ENCODE measurements at places on chromosomes 5 and 9.

DNA sequence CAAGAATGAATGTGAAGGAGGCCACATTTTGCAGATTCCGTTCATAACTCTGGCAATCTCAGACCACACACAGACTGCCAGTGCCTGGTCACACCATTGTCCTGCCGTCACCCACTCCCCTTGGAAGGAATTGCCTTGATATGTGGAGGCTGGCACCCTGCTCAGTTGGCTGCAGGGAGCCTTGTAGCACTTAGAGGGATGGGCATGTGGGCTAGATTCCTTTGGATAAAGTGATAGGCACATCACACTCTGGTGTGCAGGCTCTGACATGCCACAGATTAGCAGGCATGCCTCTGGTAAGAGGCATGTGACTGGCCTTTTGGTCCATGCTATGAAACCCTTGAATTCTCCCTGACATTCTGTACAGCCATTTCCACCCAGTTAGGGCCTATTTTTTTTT, 254.6 kb upstream of the PIK3R1 start:
- no peak for DNase-seq

GRCh38 chr9:75181750-75182149, 93.4 kb downstream of the OSTF1 start:
- no peak for DNase-seq

DNA sequence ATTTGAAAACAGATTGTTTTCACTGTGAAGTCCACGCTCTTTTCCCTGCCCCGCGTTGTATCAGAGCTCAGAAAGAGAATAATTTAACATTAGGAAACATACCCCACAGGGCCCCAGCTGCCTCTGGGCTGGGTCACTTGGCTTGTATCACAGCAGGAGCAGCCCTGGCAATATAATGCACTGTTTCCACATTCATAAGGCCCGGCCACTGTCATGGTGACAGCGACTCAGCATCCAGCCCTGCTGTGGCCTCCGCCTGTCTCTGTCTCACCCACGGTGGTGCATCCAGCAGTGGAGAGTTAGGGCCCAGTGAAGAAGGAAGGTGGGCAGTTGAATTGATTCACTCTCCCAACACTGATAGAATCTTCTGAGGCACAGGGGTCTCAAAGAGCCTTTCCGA, 188.9 kb downstream of the NSG2 start:
- no peak for DNase-seq

GRCh38 chr5:176560364-176560763, 11.2 kb downstream of the CDHR2 start:
- DNase-seq, result no peak

DNA sequence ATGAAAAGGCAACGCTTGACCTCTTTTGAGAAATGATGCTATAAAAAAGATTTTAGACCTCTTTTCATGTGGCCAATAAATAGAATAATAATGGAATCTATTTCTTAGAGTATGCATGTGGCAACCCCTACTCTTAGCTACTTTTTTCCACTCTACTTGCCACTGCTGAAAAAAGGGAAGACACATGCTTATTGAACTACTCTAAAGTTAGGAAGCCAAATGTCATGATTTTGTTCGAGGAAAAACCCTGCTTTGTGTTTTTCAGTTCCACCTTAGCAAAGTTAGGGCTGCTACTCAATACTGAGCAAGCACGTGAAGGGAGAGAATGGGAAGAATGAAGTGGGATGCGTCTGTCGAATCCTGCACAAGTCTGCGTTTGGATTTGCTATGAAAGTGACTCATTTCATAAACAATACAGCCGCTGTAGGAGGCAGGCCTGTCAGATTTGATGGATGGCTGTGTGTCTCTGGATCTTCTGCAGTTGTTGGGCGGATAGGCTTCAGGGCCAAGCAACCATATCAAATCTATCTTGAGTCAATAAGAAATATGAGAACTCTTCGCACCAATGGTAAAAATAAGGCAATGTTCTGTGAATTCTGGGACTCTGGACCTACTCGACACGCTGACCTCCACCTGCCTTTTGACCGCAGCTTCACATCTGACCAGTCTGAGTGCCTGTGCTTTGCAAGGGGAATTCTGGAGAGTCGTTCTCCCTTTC, 333.6 kb downstream of the PIK3R1 start:
- DNase-seq, result no peak

DNA sequence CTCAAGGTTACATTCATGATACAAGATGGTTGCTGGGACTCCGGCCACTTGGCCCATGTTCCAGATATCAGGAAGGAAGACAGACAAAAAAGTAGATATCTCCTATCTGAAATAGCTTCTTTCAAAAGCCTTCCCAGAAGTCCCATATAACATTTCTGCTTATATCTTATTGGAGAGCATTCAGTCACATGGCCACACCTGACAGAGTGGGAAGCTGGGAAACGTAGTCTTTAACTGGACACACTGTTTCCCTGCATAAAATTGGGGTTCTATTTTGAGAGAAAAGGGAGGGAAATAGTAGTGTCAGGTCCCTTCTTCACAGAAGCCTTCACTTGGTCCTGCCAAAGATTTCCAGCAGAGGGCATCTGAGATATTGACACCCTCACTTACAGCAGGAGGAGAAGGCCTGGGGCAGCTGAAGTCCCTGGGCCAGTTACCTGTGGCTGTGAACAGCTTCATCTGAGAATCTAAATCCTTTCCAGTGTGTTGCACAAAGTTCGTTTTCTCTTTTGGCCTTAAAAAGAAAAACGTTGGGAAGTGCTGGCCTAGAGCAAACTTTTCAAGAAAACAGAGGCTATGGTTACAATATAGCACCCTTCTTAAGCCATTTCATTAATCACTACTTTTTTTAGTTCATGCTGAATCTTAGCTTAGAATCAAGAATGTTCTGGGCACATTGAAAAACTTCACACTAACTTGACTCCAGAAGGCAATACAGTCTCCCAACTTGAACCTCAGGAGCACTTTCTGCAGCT, 33.5 kb downstream of the SPEF2 start:
- no peak for DNase-seq

DNA sequence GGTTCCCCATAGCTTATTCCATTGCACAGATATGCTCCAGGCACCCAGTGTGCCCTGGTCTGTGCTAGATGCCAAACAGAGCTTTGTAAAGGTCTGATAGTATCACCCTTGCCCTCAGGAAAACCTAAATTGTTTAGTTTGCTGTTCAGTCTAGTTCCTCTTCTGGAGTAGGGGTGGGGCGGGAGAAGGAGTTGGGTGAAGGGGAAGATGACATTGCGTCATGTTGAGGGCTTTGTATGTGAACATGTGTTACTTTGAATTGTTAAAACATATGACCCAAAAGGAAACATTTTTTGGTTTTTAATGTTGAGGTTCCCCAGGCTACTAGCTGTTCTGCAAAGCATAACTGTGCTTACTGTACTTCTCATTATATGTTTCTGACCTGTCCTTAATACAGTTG, 40.6 kb downstream of the HACD4 start:
- DNase-seq, result peak; percentile 88

DNA sequence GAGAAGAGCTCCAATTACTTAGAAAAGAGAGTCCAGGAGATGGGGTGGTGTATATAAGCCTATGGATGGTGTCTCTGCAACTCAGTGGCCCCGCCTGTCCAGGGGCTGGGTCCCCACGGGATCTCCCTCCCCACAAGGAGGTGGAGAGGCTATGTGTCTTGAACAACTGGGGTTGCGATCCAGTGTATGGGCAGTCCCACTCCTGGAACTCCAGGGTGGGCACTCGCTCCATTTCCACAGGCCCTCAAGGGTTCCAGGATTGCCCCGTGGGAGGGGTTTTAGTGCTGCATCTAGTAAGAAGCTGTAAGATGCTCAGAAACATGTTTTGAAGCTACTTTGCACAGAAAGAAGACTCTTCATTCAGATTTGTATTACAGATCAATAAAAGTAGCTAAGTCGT, 558 bp upstream of the SMAD5 start:
- DNase-seq, result no peak

DNA sequence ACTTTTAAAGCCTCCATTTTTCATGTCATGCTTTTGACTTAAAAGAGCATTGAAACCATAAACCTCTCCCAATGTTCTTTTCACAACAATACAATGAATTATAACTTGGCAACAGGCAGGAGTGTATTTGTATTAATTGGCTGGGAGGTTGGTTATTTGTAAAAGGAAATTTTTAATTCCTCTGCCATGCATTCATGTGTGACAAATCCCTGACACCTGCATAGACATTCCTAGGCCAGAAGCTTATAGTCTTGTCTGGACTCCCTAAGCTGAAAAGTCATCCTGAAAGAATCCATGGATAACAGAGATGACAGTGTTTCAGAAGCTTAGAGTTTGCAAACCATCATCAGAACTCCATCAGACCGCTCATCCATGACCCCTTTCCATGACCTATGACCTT, 76.3 kb upstream of the PTGER4 start:
- no peak for DNase-seq

- no peak for DNase-seq
Measured at GRCh38 chr9:17993024-17993423, 414.2 kb downstream of the SH3GL2 start.

DNA sequence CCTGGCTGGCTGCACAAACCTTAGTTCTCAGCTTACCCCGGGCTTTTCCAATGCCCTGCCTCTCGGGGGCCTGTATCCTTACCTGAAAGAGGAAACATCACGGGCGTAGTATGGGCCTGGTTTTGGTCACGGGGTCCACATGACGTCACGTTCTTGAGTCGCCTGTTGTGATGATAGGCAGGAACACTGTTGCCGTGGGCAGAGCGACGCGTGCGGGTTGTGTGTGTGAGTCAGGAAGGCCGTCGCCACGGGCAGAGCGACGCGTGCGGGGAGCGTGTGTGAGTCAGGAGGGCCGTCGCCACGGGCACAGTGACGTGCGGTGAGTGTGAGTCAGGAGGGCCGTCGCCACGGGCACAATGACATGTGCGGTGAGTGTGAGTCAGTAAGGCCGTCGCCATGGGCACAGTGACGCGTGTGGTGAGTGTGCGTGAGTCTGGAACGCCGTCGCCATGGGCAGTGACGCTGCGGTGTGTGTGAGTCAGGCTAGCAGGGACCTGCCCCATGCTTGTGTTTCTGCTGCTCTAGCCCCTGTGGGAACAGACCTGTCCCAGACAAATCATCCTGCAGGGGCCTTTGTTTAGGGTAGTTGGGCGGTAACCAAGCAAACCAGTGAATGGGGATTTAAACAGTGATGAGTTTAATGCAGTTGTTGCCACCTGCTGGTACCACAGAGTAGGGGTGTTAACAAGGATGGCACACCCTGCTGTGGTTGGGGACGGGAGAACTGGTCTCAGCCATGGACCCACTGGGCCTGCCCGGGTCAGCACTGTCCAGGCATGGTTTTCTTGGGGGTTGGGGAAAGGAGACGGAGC, 19.8 kb downstream of the TRIP13 start:
- no peak for DNase-seq

DNA sequence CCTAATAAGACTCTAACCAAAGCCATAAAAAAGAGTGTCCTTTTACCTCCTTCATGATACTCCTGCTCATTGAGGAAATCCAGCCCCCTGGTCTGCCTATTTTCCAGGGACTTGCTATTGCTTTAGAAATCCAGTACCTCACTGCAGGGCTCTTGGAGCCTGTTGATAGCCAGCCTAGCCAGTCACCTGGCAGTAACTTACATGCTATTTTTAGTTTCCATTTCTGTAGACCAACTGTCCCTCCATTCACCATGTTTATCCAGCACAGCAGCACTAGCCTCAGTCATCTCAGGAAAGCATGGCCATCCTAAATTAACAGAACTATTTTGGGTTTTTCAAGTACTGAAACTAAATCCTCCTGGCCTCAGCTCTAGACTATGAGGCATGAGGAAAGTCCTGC, 91.5 kb upstream of the PHF24 start:
- no peak for DNase-seq

DNA sequence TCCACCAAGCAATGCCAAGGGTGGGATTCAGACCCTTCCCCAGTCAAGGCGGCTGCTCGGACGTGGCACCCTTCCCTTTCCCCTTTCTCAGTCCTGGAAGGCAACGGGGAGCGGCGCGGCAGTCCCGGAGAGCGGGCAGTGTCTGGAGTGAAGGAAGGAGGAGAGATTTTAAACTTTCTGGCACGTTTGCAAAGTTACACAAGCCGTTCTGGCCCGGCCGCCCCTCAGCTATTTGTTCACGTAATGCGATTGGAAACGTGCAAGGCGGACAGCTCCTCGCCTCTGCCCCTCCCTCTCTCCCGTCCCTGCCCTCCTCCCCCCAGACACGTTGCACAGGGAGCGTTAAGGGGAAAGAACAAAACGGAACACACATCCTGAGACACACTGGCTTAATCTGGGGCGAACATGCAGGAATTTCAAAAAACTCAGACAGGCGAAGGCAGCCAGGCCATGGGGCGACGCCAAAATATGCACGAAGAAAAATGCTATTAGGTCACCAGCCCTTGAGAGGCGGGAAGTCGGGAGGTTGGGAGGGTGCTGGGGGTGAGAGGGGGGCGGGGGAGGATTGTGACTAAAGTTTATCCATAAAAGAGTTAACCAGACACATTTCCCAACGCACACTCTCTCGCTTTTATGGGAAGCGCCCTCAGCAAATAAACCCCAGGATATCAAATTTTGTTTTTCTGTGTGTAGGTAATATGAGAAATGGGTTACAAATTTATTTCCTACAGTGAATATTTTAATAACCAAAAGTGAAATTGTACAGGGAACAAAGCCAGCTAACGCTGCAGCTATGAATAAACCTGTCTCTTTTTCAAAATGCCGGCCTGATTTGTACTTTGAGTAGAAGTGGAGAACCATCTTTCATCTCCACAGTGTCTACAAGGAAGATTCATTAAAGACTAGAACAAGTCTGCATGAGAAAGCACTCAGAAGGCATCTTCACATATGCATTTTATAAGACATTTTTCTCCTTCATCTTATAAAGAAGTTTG, at the start of gene LOX:
TSS of gene LOX (minus strand) at position 144 of the 995 bp plus-strand sequence. CDS start 274 bp downstream, outside the sequence.
- no peak for DNase-seq

DNA sequence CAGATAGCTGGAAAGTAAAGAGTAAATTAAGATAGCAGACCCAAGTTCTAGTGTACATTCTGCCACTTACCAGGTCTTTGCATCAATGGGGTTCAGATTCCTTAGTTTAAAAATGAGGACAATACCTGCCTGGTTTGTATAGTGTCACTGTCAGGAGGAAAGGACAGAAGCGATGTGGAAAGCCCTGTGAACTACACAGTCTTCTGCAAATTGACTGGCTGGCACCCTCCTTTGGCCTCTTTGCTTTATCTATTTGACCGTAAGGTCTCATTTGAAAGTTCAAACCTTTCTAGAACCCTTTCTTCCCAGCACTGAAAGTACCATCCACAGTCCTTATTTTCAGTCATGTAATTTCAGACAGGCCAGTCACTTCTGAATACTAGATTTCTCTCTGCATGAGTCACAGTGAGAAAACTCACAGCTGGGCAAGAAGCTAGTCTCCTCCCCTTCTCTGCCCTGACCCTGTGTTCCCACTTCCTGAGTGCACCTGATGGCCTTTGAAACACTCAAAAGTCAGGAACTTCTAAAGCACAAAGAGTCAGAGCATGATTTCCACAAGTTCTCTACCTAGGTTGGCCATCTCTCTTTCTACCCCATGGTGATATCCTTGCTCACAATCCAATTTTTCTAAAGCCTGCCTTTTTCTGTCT, 91.3 kb upstream of the RASEF start:
- no peak for DNase-seq

GRCh38 chr9:126517833-126518356, 95.8 kb upstream of the LMX1B start:
- no peak for DNase-seq

- no peak for DNase-seq
Measured at GRCh38 chr9:107636571-107637381, 147.2 kb upstream of the KLF4 start.

- DNase-seq, result no peak
Measured at GRCh38 chr9:125472926-125473701, 211.5 kb downstream of the GAPVD1 start.
